CD4-positive, alpha-beta T cell treated with Interleukin-15 for 1 hour (primary cell): ENCODE measurements at places on chromosomes 3 and 15.

- no peak for DNase-seq
Observed at GRCh38 chr3:124788254-124788745, 58.0 kb downstream of the UMPS start.

GRCh38 chr3:22122567-22122966 lies 371.6 kb upstream of the ZNF385D start:
- no peak for DNase-seq

DNA sequence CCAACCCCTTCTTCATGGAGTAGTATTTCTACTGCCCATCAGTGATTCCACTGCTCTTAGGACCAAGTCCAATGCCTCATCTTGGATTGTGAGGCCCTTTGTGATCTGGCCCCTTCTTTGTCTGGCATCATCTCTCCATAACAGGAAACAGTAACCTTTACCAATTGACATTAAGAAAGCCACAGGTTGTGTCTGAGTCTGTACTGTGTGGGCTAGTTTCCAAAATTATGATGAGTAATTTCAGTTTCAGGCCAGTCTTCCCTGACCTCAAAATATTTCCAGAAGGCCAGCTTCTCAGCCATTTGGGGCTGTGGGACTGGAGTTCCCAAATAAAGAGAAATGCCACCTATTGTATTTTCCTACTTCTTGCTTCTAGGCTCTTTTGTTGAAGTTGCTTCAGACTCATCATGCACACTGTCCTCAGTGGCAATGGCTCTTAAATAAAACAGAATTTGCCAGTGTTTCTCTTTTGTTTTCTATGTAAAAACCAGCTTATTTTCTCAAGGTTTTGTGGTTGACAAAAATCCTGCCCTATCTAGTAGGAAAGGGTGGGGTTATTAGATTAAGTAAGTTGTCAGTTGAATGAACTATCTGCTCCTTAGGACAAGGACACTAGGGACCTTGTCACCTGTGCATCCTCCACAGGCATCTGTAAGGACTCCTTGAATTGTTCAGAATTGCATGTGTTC lies 47.0 kb upstream of the ACKR4 start:
- no peak for DNase-seq

- DNase-seq, result no peak
Observed at GRCh38 chr3:54481606-54482365, 359.4 kb downstream of the CACNA2D3 start.

- DNase-seq, result no peak
Observed at GRCh38 chr15:43194795-43195194, 9.6 kb downstream of the CCNDBP1 start.

- DNase-seq, result no peak
Observed at GRCh38 chr15:61049934-61050333, 179.2 kb downstream of the RORA start.

DNA sequence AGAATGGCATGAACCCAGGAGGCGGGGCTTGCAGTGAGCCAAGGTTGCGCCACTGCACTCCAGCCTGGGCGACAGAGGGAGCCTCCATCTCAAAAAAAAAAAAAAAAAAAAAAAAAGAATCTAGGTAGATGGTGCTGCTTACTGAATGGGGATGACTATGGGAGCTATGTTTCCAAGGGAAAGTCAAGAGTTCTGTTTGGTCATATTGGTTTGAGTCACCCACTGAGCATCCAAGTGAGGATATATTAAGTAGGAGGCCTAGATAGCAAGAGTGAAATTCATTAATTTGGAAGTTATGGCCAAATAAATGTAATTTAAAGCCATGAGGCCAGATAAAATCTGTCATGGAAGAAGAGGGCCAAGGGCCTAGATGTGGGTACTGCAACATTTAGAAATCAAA lies 9.0 kb upstream of the UACA start:
- DNase-seq, result no peak

- no peak for DNase-seq
Observed at GRCh38 chr3:119255214-119255613, 14.5 kb upstream of the B4GALT4 start.

DNA sequence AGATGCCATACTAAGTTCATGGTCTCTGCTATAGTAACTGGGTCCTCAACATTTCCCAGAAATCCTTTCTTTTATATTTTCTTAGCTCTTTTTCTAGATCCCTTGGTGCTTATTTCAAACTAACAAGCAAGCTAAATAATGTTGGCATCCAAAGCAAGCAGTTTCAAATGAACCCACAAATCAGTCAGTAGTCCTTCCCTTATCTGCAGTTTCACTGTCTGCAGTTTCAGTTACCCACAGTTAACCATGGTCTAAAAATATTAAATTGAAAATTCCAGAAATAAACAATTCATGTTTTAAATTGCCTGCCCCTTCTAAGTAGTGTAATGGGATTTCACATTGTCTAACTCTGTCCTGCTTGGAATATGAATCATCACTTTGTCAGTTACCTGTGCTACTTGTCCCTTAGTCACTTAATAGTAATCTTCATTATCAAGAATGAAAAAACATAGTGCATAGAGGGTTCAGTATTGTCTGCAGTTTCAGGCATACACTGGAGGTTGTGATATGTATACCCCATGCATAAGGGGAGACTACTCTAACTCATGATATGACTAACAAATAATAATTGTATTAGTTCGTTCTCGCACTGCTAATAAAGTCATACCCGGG lies 633.7 kb downstream of the MECOM start:
- DNase-seq, result no peak

DNA sequence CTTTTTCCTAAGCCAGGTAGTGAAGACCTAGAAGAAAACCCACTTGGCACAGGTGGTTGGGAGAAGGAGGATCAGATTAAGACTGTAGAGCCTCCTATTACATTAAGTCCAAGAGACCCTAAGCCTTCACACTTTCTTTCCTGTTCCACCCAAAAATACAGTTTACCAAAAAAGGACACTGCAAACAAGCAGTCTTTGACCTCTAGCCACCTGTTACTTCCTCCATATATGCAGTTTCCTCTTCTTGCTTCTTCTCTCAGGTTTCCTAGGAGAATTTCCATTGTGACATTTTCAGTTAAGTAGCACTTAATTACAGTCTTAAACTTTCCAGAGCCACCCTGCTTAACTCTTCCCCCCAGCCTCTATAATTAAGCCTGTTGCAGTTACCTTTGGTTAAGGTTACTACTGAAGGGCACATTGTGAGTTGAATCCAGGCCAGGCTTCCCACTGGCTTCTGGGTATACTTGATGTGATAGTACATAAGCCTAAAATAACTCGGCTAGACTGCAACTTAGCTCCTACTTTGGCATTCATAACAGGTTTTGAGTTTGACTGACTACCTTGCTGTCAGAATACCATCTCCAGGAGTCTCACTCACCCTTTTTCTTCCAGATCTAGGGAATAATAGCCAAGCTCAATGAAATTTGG lies 114.2 kb upstream of the UMPS start:
- no peak for DNase-seq

- no peak for DNase-seq
Observed at GRCh38 chr3:7657214-7658112, 796.5 kb downstream of the GRM7 start.

- no peak for DNase-seq
Observed at GRCh38 chr15:69903470-69904469, 193.9 kb downstream of the TLE3 start.

GRCh38 chr3:156676768-156677479 lies 2.5 kb downstream of the TIPARP start:
- DNase-seq, result no peak

- DNase-seq, result peak; percentile 73
Observed at GRCh38 chr3:119352034-119352609, 57.9 kb downstream of the ARHGAP31 start.

GRCh38 chr3:119679874-119680273 lies 2.7 kb upstream of the COX17 start:
- no peak for DNase-seq

DNA sequence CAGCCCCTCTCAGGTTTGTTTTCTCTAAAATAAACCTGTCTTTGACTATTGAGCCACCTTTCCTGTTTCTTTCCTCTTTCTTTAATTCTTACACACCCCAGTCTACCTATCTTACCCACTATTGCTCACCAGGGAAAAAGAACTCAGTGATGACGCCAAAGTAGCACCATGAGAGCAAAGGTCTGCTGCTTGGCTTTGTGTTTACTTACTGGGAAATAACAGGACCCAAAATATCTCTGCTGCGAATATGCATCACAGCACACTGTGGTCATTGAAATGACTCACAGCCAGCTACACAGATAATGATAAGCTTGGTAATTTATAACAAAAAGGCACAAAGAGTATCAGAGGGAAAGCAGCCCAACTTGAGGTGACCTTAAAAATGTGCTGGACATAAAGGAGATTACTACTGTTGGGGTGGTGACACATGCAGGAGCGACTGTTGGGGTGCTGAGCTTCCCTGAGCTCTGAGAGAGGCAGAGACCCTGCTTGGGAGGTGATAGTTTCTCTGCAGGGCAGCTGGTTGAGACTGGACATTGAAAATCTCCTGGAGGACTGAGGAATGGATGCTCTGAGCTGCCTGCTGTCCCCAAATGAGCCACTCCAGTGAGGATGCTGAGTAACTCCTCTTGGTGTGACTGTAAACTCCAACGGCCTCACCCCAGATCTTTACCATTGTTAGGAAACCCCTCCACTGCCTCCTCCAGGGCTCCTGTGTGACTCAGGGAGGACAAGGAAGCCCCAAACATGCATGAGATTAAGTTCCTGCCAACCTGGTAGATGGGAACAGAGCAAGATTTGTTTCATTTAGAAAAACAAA lies 14.5 kb downstream of the EFCAB12 start:
- no peak for DNase-seq

DNA sequence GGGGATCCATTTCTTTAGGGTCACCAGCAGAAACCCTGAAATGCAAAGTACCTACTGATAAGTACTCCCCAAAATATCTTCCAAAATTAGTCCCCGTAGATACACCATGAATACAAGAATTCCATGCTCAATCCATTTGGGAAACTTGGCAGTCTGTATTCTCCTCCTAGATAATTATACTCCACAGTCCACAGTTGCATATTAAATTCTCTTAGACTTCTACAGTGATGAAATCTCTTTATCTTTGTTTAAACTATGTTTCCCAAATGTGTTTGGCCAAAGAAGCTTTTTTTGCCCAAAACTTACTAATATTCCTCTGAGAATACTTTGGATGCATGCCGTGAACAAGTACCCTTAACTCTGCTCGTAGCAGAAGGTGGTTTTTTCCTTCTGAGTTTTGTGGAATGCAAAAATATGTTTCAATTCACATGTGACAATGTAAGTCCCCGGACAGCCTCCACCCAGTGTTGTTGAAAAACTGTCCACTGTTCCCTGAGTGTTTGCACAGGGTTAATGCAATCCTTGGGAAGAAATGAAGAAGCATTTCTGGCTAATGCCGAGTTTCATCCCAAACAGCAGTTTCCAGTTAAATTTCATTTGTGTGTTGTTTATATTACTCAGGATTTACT lies 126.7 kb downstream of the ARNT2 start:
- no peak for DNase-seq

GRCh38 chr3:102722317-102722716 lies 287.5 kb downstream of the ZPLD1 start:
- DNase-seq, result no peak

DNA sequence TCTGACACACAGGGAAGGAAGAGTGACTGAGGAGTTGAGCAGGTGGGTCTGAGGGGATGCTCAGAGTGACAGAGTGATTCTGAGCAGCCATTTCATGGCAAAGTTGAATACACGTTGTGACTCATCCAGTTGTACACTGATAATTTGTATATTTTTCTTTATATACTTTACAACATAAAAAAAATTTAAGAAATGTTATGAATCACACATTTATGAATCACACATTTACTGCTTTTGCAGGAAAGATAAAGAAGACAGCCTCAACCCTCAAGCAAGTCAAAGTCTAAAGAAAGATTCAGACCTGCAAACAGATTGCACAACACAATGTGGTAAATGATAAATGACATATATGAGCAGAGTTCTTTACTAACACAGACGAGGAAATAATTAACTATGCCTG lies 21.0 kb upstream of the CHMP2B start:
- no peak for DNase-seq

- DNase-seq, result no peak
Observed at GRCh38 chr3:187044867-187045552, 94.3 kb downstream of the RPL39L start.

DNA sequence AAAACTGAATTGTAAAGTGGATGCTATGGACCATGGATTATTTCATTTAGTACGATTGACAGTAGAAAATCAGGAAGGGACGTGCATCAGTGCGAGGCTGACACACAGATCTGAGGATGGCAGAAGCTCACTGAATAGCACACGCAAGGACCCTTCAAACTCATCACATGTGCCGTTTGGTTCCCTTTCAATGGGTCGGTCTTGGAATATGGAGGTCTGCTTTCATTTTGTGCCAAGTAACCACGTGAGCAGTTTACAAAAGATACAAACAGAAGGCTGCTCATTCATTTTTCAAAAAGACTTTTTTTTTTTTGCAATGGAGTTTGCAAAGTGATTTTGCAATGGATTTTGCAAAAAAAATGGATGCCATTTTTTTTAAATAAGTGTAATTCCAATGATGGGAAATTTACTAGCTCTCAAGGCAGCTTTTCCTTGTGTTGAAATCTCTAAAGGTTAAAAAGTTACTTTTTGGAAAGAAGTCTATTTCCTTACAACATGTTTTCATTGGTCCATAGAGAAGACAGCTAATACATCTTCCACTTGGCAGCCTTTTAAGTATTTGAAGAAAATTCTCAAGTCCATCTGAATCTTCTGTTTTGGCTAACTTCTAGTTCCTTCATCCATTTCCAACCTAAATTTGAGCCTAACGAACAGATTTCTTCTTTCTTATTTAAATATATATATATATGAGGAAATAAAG lies 392.3 kb upstream of the TPRG1 start:
- no peak for DNase-seq

DNA sequence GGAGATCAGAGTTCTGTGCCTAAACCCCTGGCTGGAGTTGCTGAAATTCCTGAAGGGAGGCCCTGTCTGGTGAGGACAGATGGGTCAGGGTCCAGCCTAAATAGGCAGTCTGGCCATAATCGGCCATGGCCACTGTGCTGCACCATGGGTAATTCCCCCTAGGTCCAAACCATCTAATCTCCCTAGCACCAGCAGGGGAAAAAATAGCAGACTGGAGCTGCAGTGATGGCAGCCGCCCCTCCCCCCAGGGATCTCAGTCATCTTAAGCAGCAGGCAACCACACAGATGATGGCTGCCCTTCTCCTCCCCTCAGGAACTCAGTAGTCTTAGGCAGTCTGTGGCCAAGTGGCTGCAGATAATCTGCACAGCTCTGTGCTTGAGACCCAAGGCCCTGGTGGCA lies 68.4 kb upstream of the CD96 start:
- DNase-seq, result no peak

GRCh38 chr15:84696757-84697156 lies 19.2 kb downstream of the SEC11A start:
- no peak for DNase-seq

GRCh38 chr3:152328841-152329240 lies 60.1 kb downstream of the MBNL1 start:
- DNase-seq, result no peak

GRCh38 chr3:32495085-32495484 lies 7.6 kb downstream of the CMTM6 start:
- no peak for DNase-seq

DNA sequence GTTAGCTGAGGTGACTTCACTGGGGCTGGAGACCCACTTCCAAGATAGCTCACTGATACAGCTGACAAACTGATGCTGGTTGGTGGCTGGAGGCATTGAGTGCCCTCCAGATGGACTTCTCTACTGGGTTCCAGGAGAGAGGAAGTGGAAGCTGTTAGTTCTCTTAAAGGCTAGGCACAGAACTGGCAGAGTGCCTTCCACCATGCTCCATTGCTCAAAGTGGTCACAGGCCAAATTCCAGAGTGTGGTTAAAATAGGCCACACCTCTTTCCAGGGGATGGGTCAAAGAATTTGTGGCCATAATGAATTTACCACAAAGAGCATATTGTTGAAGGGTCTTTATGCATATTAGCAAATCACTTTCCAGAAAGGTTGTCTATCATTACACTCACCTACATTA lies 74.2 kb downstream of the NMD3 start:
- DNase-seq, result no peak
